ENCODE measurements at places on chromosomes 3 and 15. TPM values are rescaled to one million over a fixed set of nuclear protein-coding genes. Genes with fewer than 3 reads are reported as not detected.

DNA sequence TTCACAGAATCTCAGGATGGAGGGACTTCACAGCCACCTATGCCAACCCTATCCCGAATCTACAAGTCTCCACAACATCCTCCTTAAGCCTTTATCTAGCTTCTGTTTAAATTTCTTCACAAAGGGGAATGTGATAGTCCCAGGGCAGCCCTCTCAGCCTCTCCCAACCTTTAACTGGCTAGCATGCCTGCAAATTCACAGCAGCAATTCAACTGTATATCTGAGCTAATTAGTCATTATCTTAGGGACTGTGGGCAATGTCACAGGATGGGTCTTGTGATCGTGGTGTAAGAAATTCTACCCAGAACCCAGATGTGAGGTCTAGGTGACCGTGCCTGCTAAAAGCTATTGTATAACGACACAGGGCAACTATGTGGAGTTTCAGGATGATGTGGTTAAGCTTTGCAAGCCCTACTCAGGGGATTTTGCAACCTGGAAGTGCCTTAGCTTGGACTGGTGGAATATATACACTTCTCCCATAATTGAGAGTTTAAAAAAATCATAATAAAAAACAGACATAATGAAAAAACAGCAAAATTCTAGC, 65.5 kb upstream of the FBN1 start:
- no peak for DNase-seq

- DNase-seq = no peak
These were observed 136.3 kb downstream of the GHSR start for GRCh38 chr3:172312001-172312400.

- no peak for DNase-seq
These were observed 44.6 kb downstream of the BHLHE40 start for GRCh38 chr3:5023777-5024346.

The PPP2R3A gene
- 12.3 TPM for total RNA-seq

Data from tibial nerve (tissue), 4 donors.